Adrenal gland (tissue), 19 donors: ENCODE measurements at places on chromosomes 6 and 20.

DNA sequence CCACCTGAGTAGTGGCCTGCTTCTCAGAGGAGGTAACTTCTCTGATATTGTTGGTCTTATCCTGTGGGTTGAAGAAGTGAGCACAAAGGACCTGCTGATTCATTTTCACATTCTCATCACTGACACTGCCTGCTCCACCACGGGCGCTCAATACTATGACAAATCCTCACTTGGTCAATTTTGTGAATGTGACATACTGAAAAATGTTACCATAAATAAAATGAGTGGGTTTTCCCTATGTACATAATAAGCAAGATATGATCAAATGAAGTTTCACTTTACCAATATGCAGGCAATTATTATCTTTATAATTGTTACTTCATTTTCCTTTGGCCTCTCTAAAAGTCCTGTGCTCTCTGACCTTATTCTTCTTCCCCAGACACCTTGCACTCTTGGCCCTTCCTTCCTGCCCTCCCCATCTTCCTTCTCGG is 71.5 kb upstream of the RIPOR2 start:
- no peak for DNase-seq

DNA sequence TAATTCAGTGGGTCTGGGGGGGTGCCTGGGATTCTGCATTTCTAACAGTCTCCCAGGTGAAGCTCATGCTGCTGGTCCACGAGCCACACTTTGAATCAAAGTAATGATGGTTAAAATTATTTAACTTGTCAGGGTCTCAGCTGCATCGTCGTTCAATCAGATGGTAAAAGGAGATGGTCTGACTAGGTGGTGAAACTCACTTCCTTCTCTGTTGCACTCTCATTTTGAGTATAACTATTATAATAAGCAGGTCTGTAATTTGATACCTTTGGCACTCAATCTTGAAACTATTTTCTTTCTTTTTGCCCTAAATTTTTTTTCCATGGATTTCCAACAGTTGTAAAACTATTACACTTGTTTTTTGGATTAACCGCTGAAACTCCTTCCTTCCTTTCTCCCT is 292.5 kb downstream of the FARS2 start:
- DNase-seq, result no peak

DNA sequence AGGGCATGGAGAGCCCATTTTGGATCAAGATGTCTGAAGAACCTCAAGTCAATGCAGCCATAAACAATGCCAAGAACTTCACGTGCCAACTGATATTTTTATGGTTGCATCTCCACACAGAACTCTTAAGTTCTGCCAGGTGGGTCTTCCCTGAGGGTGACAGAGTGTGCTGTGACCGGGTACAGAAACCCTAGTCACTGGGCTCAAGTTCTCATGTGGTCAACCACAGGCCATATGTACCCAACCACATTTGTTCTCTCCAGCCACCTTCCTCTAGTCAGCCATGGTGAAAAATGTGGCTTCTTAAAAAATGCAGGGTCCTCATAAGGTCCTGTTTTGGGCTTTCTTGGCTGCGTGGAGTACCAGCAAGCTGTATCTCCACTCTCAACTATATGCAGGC is 48.9 kb downstream of the CLIC5 start:
- DNase-seq, result no peak

DNA sequence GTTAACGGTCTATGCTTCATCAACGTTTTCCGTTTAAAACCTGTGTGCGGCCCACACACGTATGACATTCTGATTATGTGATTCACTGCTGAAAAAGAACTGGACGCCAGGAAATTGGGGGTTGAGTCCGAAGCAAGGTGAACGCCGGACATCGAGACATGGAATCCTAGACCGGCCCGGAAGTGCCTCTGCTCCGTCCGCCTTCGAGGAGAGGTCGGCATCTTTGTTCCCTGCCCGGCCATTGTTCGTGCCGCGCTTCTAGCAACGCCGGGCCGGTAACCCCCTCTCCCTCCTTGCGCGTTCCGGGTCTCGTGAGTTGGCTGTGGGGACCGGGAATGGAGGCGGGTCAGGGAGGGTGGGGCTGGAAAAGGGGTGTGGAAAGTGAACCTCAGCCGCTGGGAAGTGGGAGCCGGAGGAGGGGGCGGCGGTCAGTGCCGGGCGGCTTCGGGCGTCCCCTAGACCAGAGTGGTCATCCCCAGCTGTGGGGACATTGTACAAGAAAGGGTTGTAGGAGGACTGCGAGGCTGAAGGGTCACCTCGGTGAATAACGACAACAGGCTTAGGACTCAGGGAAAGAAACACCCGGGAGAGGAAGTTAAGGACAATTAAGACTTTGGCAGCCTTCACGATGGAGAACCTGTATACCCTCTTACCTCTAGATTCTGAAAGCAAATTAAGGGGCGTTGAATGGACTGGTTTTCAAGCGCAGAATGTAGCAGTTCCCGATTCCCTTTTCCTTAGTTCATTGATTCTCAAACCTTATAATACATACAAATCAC is at the start of gene ZSCAN9:
Gene ZSCAN9, plus strand, starts transcription at position 220 of the 779 bp plus-strand sequence. CDS start 1,810 bp downstream, outside the sequence.
- peak; percentile 92 for DNase-seq

DNA sequence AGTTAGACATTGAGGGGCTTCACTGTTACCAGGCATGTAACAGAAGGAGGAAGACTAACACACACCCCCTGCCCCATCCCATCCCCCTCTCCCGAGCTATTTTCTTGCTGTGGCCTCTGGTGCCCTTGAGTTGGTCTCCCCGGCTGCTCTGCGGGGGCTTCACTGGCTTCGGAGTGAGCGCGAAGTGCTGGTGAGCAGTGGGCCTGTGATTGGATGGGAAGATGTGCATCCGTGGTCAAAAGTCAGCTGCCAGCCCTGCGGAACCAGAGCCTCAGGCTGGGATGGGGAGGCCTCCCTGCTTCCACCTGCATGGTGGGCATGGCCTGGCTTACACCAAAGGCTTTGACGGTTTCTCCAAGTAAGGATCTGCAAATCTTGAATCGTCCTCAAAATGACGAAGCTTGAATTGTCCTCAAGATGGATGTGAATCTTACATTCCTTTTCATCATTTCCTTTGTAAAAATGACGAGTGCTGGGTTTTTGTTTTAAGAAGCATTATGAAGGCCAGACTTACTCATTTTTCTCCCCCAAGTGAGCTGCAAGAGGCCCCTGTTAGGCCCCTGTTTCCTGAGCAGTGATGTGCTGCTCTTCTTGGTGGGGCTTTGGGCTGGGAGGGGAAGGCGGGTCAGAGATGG is 23.7 kb downstream of the SPATA2 start:
- DNase-seq, result no peak

- no peak for DNase-seq
Measured at GRCh38 chr6:154481521-154482013, 28.9 kb downstream of the CNKSR3 start.

- DNase-seq, result no peak
Measured at GRCh38 chr6:129863664-129864063, 2.5 kb upstream of the TMEM244 start.

- DNase-seq, result no peak
Measured at GRCh38 chr6:131997429-131998153, 46.4 kb upstream of the CCN2 start.

DNA sequence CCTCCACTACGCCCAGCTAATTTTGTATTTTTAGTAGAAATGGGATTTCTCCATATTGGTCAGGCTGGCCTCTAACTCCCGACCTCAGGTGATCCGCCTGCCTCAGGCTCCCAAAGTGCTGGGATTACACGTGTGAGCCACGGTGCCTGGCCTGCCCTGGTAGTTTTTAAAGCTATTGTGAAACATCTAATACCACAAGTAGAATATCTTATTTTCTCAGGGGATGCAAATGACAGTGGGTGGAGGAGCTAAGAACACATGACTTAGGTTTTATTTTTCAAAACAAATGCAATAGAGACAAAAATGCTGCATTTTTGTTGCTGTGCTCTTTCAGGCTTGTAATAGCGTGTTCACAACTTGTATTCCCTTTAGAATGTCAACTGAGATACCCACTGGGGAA is 264.9 kb upstream of the PLCB4 start:
- no peak for DNase-seq
